AG10803 (cell line): ENCODE measurements at places on chromosomes 5 and 9.

DNA sequence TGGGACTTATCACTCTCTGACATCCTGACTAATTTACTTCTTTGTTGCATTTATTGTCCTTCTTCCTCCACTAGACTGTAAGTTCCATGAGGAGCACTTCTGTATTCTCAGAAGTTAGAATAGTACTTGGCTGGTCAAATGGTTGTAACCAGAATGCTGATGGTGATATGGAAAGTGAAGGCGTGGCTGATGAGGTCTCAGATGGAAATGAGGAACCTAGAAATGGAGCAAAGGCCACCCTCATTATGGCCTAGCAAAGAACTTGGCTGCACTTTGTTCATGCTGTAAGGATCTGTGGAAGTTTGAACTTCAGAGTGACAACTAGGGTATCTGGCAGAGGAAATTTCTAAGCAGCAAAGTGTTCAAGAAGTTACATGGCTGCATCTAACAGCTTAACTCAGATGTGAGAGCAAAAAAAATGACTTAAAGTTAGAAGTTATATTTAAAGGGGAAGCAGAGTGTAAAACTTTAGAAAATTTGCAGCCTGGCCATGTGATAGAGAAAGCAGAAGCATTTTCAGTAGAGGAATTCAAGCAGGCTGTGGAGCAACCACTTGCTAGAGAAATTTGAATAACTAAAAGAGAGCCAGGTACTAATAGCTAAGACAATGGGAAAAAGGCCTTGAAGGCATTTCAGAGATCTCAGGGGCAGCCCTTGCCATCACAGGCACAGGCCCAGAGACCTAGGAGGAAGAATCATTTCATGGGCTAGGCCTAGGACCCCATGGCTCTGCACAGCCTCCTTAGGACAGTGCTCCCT lies 14.9 kb upstream of the SLC22A5 start:
- no peak for DNase-seq

DNA sequence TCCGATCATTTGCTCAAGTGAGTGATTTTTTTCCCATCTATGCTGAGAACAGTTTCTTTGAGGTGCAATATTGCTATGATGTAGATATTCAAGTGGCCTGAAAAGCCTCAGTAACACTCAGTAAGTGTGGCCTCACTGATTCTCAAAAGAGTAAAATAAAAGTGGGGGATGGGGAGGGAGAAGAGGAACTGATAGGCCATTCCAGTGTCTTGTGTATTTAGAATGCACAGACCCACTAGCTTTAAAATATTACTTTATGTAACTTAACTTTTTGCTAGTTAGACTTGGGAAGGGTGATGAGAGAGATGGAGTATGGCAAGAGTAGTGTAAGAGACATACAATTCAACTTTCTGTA lies 79.5 kb upstream of the ZNF608 start:
- DNase-seq: no peak

DNA sequence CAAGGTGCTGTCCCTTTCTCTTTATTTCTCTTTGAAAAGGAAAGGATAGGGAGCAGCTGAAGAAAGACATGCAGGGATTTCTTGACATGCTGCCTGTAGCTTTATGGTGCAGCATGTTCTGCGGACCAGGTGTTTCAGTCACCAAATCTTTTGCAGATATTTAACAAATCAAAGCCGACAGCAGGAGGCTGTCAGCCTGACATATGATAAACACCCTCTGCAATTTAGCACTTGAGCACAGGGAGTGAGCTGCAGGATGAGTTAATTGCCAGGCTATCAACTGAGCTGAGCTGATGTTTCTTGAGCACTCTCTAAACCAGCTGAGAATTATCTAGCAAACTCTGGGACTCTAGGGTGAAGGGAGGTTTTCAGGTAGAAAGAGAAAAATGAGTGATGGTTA lies 212.8 kb upstream of the ATP10B start:
- no peak for DNase-seq

DNA sequence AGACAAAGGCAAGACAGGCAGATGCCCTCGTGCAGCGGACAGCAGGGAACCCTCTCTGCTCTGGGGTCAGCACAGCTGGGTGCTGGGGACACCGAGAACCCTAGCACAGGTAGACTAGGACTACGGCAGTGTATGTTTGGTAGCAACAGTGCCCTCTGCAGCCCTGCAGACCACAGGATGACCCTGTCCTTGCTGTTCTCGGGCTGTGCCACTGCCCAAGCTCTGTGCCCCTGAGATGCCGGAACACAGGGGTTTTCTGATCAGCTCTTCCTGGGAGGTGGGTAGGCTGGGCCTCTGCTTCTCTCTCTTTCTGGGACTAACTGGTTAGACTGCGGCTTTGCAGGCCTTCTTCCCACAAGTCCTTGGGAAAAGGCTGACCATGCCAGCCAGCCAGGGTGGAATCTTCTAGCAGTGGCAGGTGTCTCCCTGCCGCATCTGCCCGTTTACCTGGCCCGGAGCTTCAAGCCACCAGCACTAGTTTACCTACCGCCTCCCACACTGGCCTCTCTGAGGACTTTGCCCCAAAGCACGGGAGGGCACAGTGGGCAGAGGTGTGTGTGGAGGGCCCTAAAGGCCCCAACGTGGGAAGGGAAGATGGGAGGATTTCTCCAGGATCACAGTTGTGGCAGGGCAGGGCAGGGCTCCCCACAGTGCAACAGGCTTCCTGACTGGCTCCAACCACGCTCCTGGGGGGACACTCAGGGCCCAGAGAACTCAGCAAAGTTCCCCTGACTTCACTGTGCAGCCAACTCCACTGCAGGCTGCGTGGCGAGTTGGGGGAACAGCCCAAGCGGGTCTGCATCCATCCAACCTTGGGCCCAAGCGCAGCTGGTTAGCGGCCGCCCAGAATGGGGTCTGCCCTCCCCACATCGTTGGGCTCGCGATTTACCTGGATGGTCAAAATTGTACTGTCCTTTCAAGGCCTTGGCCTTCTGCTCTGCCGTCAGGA lies 1.2 kb downstream of the UCK1 start:
- no peak for DNase-seq

DNA sequence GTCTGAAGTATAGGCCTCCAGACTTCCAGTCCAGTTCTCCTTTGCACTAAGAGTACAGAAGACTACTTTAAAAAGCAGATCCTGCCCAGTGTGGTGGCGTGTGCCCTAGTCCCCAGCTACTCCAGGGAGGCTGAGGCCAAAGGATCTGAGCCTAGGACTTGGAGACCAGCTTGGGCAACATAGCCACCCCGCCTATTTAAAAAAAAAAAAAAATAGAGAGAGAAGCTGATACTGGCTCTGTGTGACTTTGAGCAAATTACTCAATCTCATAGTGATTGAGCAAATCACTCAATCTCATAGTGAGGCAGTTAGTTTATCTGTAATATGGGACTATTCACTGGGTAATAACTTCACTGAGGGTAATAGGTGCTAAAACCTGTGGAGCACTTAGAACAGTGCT lies 43.6 kb upstream of the KDM4C start:
- no peak for DNase-seq

GRCh38 chr5:140553657-140554056 lies 3.6 kb downstream of the SRA1 start:
- DNase-seq: no peak

DNA sequence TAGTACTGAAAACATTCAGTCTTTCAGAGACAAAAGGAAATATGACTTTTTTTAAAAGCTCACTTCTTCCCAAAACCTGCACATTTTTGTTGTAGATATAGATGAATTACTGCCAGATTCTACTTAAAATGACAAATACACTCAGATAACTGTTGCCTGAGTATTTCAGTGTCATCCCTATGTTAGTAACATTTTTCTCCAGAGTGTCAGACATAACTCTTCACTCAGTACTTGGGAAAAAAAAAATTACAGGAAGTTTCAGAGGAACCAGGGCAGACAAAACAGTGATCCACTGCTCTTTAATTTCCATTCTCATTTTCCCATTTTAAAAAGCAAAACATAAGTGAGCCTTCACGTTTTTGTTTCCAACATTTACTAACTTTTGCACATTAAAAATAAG lies 79.3 kb upstream of the ITGA1 start:
- peak; percentile 56 for DNase-seq

DNA sequence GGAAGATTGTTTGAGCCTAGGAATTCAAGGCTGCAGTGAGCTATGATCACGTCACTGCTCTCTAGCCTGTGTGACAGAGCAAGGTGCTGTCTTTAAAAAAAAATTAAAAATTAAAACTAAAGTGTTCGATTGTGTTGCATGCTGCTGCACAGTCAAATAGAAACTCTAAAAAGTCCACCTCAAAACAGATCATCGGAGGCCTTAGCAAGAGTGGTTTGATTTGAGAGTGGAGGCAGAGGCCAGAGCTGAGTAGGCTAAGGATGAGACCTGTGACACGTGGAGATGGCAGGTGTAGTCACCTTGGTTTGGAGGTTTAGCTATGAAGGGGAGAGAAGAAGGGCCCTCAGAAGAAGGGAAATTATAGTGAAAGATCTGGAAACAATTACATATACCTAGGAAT lies 2.8 kb upstream of the PTPDC1 start:
- no peak for DNase-seq

DNA sequence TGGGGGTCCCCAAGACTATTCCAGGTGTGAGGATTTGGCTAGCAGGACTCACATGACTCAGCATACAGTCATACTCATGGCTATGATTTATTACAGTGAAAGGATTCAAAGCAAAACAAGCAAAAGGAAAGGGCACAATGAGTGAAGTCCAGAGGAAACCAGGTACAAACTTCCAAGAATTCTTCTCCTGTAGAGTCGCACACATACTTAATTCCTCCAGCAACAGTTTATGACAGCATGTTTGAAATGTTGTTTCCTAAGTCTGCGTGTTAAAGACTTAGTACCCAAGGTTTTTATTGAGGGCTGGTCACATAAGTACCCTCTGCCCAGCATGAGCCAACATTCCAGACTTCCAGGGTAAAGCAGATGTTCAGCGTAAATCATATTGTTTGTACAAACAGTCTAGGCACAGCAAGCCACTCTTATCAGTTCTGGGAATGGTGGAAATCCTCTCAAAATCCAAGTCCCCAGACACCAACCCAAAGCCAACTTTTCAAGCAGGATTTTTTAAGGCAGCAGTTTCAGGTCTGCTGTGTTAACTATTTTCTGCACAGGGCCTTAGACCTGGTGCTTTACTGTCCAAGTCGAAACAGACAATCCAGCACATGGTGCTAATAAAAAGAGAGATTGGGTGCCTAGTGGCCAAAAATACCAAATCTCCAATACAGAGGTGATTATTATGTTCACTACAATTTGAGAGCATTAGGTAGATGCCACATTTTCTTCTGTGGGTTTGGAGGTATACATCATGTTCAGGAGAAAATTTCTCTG lies 18.6 kb upstream of the RICTOR start:
- DNase-seq: no peak

DNA sequence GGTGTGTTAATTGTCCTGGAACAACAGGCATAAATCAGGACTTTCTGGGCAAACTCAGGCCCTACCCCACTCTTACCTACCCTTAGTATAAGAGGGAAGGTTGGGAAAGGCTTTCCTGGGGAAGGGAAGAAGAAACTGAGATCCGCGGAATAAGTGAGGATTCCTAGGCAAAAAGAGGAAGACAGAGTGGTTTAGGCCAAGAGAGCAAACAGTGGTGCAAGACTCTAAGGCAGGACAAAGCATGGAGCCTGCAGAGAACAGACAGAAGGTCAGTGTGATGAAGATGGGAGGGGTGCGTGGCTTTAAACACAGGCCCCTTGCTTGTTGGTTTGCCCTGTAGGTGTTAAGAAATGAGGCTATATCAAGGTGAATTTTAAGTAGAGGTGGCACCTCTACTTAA lies 69.4 kb downstream of the TMC1 start:
- no peak for DNase-seq

DNA sequence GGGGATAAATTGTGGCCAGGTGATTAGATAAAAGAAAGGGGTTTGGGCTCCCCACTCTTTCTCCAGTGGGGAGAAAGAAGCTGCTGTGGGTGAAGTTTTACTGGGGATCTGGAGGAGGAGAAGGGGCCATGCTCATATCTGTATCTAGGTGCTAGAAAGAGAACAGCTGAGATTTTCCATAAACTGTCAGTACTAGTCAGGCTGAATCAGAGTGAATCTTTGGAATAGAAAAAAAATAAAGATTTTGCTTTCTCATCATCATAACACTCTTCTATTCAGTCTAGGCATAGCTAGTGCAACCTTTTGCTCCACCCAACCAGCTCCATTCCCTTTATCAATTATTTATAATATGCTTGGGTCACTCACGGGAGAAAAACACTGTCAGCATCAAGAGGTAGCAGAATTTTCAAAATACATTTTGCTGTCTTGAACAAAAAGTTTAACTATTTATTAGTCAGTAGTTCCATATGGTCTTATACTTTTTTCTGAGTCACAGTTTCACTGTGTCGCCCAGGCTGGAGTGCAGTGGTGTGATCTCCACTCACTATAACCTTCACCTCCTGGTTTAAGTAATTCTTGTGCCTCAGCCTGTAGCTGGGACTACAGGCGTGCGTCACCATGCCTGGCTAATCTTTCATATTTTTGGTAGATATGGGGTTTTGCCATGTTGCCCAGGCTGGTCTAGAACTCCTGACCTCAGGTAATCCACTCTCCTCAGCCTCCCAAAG lies 21.3 kb upstream of the ERMP1 start:
- DNase-seq: no peak

GRCh38 chr5:123350742-123351141 lies 72.5 kb downstream of the CEP120 start:
- DNase-seq: no peak

DNA sequence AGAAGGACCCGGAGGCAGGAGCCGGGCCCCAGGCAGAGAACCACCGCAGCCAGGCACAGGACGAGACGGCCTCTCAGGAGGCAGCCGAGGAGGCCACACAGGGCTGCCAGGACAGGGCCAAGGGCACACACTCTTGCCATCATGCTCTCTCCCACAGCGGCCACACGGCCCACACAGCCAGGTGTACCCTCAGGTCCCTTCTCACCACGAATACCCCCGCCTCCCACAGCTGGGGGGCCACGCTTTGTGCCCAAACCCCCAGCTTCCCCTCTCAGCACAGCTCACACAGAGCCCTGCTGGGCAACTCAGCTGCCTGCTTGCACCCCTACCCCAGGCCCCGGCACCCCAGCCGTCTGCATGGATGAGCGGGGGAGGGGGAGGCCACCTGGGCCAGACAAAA lies 5.3 kb downstream of the SSNA1 start:
- no peak for DNase-seq

- no peak for DNase-seq
Observed at GRCh38 chr9:133463234-133463863, 3.6 kb downstream of the CACFD1 start.

GRCh38 chr9:104553261-104553660 lies 15.7 kb upstream of the OR13C8 start:
- peak; percentile 18 for DNase-seq
